ENCODE measurements at places on chromosomes 4 and X. TPM values are rescaled to one million over a fixed set of nuclear protein-coding genes. Genes with fewer than 3 reads are reported as not detected.

The ABCG2 gene
- total RNA-seq = 1.7 TPM

The GSPT2 gene
- 51.0 TPM for total RNA-seq

The DIAPH2 gene
- total RNA-seq = 45.1 TPM

The EIF4E gene
- 166 TPM for total RNA-seq
